ENCODE measurements at places on chromosomes 2 and 18.

GRCh38 chr18:75439348-75439747, 11.8 kb upstream of the SMIM21 start:
- no peak overlapping the region for H3K4me3 ChIP-seq
- no peaks in the 10 kb centered on the region for H3K27me3 ChIP-seq
- no peaks in the 10 kb centered on the region for H3K4me1 ChIP-seq
- no peaks in the 10 kb centered on the region for H3K36me3 ChIP-seq

DNA sequence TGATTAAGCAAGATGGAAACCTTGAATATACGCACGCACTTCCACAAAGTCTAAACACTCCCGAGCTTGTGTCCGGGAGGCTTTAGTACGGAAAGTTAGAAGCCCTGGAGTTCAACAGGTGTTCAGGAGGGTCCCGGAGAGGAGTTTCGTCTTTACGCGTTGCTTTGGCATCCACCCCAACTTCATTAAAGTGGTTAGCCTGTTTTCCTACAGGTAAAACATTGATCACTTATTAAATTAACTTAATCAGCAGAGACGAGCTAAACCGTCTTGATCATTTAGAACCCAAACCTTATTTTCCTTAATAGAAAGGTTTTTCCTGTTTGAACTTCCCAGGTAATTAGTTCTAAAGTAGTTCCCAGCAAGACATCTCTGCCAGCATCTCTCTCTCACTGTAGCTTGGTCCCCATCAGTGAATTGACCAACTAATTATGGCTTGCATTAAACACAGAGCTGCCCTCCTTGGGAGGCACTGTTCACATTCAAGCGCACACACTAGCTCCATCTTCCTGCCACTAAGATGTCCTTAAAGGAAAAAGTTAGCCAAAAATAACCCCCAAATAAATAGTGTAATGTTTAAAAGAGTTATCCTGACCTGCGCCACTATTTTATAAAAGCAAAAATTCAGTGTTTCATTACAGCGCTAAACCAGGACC, 1.4 kb downstream of the NPAS2 start:
- no peaks in the 10 kb centered on the region for H3K27me3 ChIP-seq
- no peak for DNase-seq
- no peak overlapping the region for H3K27ac ChIP-seq
- H3K4me1 ChIP-seq: peaks cover 3% of the 10 kb centered on the region
- H3K4me3 ChIP-seq: peak overlapping the region; percentile 95
- no peaks in the 10 kb centered on the region for H3K36me3 ChIP-seq

DNA sequence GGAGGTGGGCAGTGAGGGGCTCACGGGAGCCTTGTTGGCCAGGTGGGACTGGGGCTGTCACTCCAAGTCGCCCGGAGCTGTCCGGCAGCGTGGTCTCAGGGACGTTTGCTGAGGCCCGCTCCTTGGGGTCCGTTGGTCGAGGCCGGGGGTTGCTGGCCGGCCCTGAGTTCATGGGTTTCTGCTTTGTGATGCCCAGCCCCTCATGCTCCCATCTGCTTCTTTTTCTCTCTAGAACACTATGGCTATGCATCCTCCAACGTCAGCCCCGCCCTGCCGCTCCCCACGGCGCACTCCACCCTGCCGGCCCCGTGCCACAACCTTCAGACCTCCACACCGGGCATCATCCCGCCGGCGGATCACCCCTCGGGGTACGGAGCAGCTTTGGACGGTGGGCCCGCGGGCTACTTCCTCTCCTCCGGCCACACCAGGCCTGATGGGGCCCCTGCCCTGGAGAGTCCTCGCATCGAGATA, 14.5 kb downstream of the NFATC1 start:
- H3K4me1 ChIP-seq: peaks cover 5% of the 10 kb centered on the region
- no peak overlapping the region for H3K4me3 ChIP-seq
- H3K27me3 ChIP-seq: no peaks in the 10 kb centered on the region
- no peak for DNase-seq
- H3K27ac ChIP-seq: no peak overlapping the region
- peaks cover 28% of the 10 kb centered on the region for H3K36me3 ChIP-seq

DNA sequence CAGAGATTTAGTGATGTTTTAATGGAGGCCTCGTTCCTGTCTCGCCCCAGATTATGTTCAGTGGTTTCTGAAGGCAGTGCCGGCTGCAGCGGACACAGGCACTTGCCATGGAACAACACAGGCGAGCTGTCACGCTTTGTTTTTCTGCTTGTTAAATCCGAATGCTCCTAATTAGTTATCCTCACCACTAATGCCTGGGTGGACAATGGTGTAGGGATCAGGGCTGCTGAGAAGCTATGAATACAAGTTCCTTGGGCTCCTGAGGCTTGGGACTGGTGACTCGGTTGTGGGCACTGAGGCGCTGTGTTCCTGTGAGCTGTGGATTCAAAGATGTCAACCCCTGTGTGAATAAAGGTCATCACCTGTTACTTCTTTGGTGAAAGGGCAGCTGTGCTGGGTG, 123.5 kb downstream of the PLEKHM3 start:
- H3K36me3 ChIP-seq: no peaks in the 10 kb centered on the region
- H3K4me3 ChIP-seq: no peak overlapping the region
- H3K27ac ChIP-seq: no peak overlapping the region
- H3K27me3 ChIP-seq: no peaks in the 10 kb centered on the region

DNA sequence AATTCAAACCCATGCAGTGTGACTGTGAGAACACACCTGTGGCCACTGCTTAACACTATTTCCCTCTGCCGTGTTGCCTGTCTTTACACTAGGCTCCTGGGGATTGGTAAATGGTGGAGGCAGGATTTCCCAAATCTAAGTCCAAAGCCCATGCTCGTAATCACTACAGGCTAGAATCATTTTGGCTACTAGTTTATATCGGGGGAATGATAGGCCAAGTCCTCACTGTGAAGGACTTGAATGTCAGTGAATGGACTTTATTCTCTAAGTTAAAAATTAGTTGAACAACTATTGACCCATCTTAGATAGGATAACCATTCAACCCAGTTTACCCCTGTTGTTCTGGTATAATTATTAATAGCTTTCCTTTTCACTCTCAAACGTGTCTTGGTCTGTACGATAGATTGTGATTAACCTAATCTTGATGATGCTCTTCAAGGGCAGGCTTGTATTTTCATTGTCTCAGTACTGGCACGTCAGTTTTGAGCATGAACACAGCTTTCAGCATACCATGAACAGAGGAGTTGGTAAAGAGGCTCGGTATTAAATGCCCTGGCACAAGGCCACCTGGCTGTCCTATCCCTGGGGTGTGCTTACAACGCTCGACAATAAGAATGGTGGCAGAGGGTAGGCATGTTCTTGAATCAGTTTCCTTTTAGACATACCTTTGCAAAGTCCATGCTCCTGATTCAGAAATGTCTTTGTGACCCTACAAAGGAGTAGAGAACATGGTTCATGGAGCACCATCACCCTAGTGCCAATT, 148.8 kb downstream of the RTN4 start:
- H3K27ac ChIP-seq: no peak overlapping the region
- no peaks in the 10 kb centered on the region for H3K4me1 ChIP-seq
- H3K36me3 ChIP-seq: no peaks in the 10 kb centered on the region
- H3K4me3 ChIP-seq: no peak overlapping the region
- H3K27me3 ChIP-seq: no peaks in the 10 kb centered on the region
